HS-27A (cell line): ENCODE measurements at places on chromosomes 2 and 18.

DNA sequence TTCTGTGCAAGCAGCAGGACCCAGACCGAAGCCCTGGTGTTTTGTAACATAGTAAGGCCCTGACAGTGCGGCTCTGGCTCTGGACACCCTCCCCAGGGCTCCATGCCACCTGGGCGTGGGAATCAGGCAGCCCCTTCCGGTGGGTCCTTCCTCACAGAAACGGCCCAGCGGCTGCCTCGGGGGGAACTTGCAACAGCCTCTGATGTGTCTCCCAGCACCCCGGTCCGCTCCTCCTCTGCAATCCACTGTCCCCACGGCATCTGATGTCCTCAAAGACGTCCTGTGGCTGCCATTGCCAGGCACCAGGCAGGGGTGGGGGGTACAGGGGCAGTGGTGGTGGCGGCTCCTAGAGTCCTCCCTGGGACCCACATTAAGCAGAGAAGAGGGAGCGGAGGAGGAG, 58.8 kb downstream of the CENPO start:
- no peak for DNase-seq

GRCh38 chr2:56757884-56758545, 574.2 kb downstream of the CCDC85A start:
- no peak for DNase-seq

- DNase-seq = no peak
Measured at GRCh38 chr18:54684784-54685183, 93.7 kb downstream of the DYNAP start.

- no peak for DNase-seq
Measured at GRCh38 chr2:175203621-175204496, 22.3 kb upstream of the ATP5MC3 start.

GRCh38 chr2:117794668-117795067, 19.8 kb upstream of the DDX18 start:
- DNase-seq = no peak

GRCh38 chr18:45852631-45853030, 27.2 kb downstream of the SIGLEC15 start:
- no peak for DNase-seq

DNA sequence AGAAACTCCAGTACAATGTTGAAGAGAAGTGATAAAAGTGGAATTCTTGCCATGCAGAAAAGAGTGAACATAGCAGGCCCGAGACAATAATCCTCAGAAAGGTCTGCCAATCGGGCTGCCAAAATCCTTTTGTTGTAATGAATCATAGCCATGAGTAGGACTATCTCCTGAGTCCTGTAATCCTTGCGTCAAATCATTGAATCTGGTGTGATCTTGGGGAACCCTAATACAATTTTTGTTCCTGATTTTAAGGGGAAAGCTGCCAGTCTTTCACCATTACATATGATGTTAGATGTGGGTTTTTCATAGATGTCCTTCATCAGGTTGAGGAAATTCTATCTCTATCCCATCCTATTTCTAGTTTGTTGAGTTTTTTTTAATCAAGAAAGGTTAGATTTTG, 2.2 kb downstream of the TPGS2 start:
- DNase-seq = no peak

DNA sequence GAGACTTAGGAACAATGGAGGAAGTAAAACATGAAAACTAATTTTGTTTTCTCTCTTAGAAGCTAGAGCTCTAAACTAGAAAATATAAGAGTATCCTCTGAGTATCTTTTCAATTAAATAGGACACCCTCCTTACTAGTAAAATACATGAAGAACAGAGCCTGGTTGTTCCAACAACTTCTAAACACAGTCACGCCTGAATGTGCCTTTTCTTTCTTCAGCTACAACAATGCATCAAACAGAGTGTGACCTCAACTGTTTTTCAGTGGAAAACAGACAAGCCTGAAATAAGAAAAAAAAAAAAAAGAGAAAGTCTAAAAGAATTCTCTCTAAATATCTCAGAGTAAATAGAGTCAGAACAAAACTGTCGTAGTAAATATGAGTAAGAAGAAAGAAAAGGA, 928.8 kb downstream of the CNTNAP5 start:
- no peak for DNase-seq

DNA sequence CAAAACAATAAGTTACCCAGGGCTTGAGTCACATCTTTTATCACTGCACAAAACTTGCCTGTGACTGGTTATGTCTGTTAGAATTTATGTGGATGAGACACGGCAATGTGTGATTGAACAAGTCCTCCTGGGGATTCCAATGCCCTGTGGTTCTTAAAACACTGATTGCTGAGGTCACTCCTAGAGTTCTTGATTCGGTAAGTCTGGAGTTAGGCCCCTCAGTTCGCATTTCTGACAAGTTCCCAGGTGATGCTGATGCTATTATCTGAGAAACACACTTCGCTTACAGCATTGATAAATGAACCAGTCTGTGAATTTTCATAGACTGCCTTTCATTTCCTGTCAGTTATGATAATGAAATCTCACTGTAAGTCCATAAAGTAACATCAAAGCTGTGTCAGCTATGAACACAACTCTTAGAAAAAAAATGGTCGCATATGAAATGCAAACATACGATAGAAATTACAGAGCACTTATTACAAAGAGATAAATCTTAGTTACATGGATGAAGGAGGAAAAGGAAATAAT, 214.0 kb downstream of the DLGAP1 start:
- no peak for DNase-seq

- DNase-seq = peak; percentile 76
Measured at GRCh38 chr2:46876741-46877384, 38.7 kb downstream of the MCFD2 start.

GRCh38 chr2:201254081-201254730, 6.1 kb upstream of the CASP8 start:
- no peak for DNase-seq

DNA sequence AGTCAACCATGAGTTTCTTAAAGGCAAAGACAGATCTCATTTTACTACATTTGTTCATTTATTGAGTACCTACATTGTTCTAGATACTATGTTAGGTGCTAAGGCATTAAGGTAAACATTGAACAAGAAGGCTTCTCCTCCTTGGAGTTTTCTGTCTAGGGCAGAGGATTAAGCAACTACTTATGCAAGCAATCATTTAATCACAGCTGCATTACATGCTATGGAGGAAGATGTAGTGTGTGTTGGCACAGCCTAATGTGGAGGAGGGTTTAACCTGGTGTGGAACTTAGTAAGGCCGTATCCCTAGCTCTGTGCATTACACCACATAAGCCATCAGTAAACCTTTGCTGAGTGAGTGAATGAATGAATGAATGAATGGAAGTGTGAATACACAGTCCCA, 106.5 kb upstream of the MAP3K20 start:
- no peak for DNase-seq

DNA sequence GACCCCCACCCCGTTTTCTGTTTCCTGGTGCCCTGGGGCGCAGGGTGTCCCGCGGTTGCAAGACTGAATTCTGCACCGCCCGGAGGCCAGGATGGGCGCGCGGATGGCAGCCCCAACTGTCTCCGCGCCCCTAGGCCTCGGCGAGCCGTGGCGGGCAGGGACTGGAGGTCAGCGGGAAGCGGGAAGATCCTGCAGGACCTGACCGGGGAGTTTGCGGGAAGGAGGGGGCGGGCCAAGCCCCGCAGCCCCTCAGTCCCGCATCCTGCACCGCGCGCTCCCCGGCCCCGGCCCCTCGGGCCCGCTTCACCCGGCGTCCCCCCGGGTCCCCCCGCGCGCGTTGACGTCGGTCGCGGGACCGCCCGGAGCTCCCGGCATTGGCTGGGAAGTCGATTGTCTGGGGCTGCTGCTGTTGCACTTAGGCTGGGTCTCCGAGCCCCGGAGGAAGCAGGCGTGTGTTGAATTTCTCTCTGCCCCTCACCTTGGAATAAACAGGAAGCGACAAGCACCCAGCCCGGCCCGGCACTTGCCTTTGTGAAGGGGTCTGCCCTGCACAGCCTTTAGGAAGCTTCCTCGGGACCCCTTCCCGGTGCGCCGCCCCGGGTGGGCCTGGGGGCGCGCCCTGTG, at the start of gene LDLRAD4:
TSS of gene LDLRAD4 (plus strand) at position 393 of the 624 bp plus-strand sequence.
- DNase-seq = no peak

DNA sequence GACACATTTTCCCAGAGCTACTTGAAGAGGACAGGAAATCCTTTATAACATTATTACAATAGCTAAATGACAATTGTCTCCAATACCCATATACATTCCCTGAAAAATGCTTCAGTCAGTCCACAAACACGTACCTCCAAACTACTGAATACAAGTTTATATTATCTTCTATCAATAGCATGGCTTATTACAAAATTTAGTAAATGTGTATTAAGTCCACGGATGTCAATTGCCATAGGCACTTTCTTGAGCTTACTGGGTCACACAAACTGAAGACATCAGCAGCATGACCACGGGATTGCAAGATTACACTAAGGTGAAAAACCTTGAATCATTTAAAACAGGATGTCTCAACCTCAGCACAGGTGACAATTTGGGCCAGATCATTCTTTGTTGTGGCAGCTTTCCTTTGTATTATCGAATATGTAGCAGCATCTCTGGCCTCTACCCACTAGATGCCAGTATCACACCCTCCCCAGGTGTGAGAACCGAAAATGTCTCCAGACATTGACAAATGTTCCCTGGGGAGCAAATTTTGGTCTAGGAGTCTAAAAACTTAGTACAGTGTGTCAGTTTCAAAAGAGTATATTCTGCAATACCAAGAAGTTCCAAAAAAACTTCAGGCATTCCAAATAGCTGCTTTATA, 1.4 kb downstream of the MBD2 start:
- DNase-seq = no peak

GRCh38 chr18:24214144-24214543, 75.3 kb downstream of the CABYR start:
- DNase-seq = no peak

DNA sequence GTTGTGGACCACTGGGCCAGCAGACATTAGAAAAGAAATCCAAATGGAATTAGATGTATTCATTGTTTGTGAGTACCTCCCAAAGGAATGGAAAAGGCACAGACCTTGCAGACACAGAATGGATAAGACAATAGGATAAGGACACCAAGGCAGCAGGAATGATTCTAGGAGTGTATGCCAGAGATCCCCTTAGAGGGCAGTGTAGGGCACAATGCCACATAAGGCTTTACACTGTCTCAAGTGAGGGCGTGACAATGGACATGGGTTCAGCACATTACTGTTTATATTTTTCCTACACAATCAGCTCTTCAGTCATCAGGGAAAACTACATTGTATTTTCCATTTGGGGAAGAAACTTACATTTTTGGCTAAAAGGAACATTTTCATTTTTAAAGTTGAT, 250.9 kb downstream of the PTH2R start:
- DNase-seq = no peak

DNA sequence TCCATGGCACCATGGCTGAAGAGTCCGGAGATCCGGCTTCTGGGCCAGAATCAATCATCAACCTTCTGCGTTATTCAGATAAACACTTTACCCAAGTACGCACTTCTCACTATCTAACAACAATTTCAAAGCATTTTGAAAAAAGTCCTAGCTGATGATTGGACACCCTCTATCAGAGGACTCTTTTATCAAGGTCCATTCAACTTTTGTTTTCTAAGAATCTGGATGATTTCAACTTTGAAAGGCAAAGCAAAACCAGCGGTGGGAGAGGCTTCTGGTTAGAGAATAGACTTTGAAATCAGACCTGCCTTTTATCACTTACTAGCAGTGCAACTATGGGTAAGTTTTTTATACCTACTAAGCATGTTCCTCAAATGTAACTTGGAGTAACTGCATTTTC, 293.6 kb upstream of the TNP1 start:
- no peak for DNase-seq

GRCh38 chr2:10617241-10617640, 72.5 kb downstream of the NOL10 start:
- no peak for DNase-seq

DNA sequence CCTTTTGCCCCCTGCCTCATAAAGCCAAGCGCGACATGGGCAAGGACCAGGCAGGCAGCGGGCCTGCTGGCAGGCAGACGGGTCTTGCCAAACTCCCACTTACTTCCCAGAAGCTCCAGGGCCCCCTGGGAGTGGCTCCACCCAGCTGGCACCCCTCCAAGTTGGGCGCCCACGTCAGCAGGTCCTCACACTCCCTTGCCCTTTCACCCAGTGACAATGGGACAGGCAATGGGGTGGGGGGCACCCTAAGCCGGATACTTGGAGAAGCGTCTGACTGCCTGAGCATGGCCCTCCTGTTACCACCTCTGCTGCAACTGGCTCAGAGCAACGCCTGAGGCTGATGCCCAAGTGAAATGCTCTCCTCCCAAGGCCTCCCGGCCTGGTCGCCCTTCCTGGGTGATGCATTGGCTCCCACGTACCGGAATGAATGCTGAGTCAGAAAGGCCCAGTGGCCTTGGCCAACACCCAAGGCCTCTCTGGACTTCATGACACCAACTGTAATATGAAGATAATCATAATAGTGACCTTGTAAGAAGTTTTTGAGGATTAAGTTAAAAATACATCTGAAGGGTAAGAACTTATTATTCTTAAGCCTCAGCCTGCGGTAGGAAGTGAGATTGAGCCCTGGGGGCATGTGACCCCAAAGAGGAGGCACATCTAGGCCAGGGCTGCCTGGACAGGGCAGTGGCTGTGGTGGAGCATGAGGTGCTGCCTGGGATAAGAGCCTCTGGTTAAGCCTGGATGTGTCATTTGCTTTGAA, 31.6 kb downstream of the KCNK3 start:
- DNase-seq = peak; percentile 78

GRCh38 chr2:146135245-146135644, 1615.3 kb upstream of the ZEB2 start:
- no peak for DNase-seq

DNA sequence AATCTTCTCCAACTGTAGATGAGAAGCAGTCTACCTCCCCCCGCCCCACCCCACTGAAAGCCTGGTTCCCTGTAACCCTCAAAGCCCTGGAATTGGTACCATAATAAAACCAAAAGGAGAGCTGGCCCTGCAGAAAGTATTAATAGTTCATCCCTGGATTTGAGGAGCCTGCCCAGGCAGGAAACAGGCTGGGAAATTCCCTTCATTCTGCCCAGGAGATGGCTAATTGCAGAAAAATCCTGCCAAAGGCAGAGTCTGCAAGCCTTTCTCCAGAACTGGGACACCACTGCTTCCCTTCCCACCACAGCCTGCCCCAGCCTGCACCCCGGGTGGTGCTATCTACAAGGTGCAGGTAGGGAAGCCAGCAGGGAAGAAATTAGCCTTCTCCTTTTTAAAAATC, 16.3 kb downstream of the GKN2 start:
- DNase-seq = no peak

DNA sequence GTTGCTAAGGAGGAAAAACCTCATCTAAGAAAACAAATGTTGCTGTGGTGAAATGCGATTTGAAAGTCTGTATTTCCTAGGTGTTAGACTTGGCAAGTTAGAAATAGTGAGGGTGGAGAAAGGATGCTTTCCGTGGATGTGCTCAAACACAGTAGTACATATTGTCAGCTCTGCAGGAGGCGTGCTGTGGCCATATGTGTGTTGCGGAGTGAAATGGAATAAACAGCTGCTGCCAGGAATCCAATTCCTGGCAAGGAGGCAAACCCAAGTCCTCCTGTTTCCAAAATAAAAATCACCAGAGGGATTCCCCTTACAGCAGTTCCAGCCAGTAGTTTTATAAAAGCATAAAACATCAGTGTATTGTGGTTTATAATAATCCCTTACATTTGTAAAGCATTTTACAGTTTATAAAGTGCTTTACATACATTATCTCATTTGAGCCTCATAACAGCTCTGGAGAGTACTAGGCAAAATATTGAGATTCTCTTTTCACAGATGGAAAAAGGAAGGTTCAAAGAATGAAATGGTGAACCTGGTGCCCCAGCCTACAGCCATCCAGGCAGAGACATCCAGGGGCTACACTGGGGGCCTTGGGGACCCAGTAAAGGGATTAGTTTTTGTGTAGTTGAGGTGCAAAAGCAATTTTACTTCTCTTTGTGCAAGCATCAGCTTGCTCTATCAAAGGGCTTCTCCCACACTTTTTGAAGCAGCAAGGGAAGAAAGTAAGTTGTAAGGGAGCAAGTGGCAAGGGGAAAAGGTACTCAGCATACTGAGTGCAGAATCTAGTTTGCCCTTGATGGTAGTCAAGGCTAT, 206.0 kb downstream of the AGPS start:
- no peak for DNase-seq
